ENCODE measurements at places on chromosomes 3 and 15. TPM values are rescaled to one million over a fixed set of nuclear protein-coding genes. Genes with fewer than 3 reads are reported as not detected.

The ACAD9 gene
- total RNA-seq, result 54.0 TPM

DNA sequence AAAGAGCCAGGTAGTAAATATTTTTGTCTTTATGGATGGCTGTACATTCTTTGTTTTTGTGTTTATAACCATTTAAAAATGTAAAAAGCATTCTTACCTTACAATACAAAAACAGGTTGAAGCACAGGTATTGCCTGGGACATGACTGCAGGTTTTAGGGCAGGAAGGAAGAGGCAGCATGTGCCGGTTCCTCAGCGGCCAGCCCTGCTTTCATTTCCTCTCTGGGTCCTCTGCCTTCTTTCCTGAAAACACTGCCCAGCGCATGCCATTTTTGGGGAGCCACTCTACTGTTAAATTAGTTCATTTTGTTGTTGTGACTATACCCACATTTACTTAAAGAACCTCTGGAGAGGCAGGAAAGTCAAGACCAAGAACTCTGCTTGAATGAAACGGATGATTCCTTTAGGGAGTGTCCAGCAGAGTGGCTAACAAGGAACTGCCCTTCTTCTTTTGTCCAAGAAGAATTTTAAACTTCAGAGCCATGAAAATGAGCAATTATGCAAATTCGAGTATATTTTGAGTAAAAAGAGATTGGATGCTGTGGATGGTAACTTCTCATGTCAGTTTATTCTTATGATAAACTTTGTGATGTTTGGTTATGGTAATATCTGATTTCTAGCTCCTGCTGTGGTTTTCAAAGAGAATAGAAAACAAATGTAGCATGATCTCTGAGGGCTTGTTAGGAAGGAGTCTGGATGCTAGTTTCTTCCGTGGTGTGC lies 52.7 kb downstream of the SACM1L start:
- DNase-seq, result no peak

DNA sequence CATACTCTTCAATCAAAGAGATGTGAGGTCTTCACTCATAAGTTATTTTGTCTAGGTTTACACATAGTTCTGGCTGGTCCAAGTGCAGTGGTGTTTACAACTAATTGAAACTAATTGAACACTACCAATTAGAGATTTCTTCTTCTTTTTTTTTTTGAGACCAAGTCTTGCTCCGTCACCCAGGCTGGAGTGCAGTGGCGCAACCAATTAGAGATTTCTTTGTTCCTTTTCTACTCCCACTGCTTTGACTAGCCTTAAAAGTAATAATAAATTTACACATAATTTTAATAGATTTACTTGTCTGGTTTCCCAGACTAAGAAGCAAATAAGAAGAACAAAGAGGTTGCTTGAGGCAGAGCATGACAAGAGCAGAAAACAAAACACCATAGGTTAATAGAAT lies 6.7 kb upstream of the DENND6A start:
- DNase-seq, result no peak

DNA sequence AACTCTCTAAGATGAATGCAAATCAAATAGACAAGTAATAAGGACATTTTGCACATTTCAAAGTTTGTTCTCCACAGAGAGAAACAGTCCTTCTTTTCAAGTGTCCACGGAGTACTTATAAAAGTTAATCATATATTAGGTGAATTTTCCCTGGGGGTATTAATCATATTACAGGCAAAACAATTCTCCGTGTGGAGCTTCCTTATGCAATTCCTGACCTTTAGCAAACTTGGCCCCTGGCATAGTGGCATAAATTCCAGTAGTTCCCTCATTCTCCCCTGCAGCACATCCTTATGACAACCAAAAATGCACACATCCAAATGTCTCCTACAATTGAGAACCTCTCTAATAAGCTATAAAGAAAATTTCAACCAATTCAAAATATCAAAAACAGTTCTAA lies 34.4 kb downstream of the FSIP1 start:
- DNase-seq, result no peak

GRCh38 chr15:63203451-63204090 lies 14.2 kb downstream of the RAB8B start:
- no peak for DNase-seq

The SCAANT1 gene
- not detected for total RNA-seq

- no peak for DNase-seq
Measured at GRCh38 chr15:96102631-96103030, 227.9 kb upstream of the NR2F2 start.

DNA sequence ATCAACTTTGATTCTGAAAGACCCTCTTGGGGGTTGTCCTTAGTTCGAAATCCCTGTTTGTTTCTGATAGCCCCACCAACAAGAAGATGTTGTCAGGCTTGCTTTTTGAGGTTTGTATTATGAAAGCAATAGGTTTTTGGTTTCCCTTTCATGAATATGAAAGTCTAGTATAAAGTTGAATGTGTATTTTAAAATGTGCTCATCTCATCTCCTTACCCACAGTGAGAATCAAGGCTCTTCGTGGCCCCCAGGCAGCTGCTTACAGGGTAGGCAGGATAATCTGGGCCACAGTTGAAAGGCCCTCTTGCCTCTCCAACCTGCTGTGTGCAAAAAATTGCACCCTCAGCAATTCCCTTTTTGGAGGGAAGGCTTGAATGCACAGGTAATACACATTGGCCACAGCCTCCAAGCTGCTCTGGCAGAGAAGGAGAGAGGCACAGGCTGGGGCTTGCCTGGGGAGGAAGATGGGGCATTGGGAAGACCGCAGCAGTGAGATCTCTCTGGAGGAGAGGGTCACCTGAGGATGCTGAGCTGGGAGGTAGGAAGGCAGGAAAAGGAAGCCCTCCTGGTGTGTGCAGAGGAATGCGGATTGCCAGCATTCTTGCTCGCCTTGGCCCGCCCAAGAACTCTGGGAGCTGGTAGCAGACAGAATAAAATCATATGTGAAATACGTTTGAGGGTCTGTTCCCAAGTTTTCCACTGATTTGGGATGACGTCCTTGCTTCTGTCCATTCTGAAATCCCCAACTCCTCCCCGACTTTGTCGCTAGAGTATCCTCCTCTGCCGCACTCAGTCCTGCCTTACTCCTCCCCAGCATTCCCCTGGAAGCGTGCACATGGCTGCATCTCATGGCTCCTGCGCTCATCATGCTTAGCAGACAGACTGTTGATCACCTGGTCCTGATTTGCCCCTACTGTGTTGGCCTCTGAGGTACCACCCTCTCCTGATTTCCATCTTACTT lies 196.4 kb downstream of the RPLP1 start:
- DNase-seq, result no peak

The CHRNB4 gene
- not detected for total RNA-seq

DNA sequence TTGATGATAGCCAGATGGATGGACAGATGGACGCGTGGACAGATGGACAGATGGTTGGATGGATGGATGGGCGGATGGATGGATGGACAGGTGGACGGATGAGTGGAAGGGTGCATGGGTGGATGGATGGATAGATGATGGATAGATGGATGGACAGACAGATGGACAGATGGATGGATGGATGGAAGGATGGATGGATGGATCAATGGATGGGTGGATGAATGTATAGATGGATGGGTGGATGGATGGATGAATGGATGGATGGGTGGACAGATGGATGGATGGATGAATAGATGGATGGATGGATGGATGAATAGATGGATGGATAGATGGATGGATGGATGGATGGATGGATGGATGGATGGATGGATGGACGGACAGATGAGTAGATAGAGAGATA lies 40.9 kb downstream of the GABRB3 start:
- DNase-seq, result no peak

GRCh38 chr3:64509206-64509605 lies 178.6 kb downstream of the ADAMTS9 start:
- DNase-seq, result no peak

The SLC6A1 gene
- under 0.01 TPM for total RNA-seq

The CRYGS gene
- 1.4 TPM for total RNA-seq

- no peak for DNase-seq
Measured at GRCh38 chr15:61032600-61033286, 196.4 kb downstream of the RORA start.

DNA sequence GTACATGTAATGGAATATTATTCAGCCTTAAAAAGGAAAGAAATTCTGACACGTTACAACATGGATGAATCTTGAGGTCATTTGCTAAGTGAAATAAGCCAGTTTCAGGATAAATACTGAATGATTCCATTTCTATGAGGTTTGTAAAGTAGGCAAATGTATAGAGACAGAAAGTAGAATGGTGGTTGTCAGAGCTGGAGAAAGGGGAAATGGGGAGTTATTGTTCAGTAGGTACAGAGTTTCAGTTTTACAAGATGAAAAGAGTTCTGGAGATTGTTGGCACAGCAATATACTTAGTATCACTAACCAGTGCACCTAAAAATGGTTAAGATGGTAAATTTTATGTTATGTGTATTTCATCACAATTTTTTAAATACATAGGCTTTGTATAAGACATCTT lies 60.6 kb downstream of the USP8 start:
- no peak for DNase-seq

DNA sequence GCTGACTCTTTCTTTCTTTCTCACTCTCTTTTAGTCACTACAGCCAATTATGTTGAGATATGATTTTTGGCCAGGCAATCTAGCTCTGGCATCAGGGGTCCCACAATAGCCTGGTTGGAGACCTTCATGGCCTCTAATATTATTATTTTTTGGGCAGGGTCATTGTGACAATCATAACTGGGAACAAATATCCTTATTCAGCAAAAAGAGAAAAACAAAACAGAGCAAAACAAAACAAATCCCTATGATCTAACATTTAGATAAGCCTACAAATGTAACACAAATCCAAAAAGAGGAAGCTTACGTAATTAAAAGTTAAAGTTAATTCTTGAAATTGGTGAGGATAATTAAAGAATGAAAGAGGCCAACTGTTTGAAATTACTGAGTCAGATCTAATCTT lies 640.0 kb downstream of the TUSC7 start:
- no peak for DNase-seq

DNA sequence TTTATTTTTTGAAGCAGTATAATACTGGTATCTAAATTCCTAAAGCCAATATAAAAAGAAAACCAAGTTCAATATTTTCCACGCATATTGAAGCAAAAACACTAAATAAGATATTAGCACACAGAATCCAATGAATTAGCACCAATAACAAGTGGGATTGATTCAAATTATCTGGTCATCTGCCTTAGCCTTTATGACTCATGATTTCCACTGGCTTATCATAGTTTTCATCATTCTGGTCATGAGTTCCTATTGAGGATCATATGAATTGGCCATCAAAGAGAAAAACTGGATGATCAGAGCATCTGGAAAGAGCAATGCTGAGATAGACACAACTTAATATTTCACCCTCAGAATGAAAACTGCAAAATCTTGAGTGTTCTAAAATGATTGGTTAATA lies 809.9 kb downstream of the MCTP2 start:
- DNase-seq, result no peak

DNA sequence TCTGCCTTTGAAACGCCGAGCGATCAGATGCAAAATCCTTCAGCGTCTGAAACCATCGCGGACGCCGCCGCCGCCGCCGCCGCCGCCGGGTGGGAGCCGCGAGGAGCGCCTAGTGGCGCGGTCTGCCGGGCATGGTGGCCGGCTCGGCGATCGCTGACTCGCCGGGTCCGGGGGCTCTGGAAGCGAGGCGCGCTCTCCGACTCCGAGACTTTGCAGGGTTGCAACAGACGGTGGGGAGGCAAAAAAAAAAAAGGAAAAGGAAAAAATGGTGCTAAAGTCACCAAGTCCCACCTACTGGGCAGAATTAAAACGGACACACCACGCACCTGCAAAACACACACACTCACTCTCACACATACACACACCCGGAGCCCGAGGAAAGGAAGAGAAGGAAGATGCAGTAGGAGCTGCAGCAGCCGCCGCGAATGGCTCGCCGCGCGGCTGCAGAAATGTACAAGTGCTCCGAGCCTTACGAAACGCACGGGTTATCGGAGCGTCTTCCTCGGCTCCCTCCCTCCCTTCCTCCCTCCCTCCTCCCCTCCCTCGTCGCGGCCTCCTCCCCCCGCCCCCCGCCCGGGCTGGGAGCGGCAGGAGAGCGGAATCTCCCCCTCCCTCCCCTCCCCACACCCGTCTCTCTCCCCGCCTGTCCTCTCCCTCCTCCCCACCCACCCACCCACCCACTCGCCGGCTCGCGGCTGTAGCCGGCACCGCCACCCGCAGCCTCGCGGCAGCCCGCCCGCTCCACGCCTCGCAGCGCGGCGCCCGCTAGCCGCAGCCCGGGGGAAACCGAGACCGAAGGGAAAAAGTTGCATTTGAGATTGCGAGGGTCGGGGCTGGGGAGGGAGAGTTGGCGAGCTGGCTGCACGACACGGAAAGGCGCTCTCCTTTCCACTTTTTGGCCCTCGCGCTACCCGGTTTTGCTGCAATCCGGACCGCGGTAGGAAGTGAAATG lies at the start of gene NTRK3:
NTRK3 (minus strand) TSS at position 461 of the 952 bp plus-strand sequence. CDS start 586 bp downstream, outside the sequence.
- no peak for DNase-seq

The TM4SF4 gene
- total RNA-seq, result not detected

- no peak for DNase-seq
Measured at GRCh38 chr15:67116742-67117141, 51.3 kb downstream of the SMAD3 start.

The C3orf70 gene
- 0.42 TPM for total RNA-seq

GRCh38 chr15:40066589-40066988 lies 27.6 kb upstream of the SRP14 start:
- DNase-seq, result no peak

The ASB14 gene
- total RNA-seq, result not detected

The IL17RD gene
- total RNA-seq, result 1.5 TPM

The ADIPOQ gene
- not detected for total RNA-seq

The GLDN gene
- not detected for total RNA-seq

DNA sequence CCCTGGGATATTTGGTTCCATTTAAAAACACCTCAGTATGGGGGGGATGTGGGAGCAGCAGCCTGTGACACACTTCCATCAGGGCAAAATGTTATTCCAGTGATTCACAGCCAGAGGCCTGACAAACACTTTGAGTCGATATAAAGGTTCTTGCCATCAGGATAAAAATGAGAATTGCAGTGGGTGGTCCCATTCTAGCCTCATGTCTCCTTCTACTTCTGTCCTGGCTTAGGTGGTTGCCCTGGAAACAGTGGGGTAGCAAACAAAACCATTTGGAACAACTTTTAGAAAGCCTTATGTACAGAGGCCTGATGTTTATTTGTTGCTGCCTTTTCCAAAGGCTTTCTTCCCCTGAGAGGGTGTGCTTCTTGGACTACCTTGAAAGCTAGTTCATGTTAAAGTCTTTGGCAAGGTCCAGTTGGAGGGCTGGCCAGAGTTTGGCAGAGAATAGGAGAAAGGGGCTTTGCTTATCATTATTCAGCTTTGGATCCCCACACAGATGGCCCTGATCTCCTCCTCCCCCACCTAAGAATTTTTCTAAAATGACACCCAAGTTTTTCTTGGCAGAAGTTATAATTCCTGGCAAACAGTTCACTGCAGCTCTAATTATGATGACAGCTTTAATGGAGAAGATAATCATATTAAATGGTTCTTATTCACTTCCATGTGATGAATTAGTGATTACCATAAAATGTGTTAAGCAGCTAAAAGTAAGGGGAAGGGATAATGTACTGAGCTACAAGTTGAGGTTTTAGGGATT lies 84.2 kb upstream of the ZNF280D start:
- no peak for DNase-seq
